ENCODE measurements at places on chromosomes 2 and 18.

GRCh38 chr2:61044636-61045035 lies 21.0 kb upstream of the SANBR start:
- no peak for DNase-seq

- DNase-seq = no peak
Measured at GRCh38 chr2:39608263-39608575, 57.5 kb upstream of the TMEM178A start.

DNA sequence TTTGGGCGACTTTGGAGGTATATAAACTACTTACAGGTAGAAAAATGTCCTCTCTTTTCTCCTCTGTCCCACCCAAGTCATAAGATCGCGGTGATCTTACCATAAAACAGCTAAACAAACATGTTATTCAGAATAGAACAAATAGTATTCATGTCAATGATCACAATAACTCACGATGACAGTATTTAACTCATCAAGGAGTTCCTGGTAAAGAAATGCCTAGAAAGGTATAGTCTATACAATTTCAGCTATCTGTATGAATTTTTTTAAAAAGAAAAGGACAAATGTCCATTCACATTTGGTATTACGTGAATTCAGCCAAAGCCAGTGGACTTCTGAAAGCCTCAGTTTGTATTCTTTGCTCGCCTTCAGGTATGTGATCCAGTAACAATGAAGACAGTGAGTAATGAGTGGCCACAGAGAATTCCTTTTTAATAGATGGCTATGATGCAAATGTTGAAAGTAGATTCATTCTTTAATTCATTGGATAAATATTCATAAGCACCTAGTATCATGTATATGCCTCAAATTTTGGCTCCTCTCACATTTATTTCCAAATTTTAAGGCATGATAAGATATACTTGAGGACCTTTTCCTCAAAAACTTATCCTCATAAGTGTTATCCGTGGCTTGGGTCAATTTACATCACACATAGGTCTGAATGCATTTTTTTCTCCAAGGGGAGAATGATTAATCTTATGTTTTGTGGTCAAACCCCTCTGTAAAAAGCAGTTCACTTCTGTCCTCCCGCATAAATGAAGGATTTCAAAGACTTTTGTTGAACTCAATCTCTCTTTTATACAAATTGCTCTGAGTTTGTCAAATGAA lies 20.3 kb downstream of the ABCB11 start:
- DNase-seq = no peak

DNA sequence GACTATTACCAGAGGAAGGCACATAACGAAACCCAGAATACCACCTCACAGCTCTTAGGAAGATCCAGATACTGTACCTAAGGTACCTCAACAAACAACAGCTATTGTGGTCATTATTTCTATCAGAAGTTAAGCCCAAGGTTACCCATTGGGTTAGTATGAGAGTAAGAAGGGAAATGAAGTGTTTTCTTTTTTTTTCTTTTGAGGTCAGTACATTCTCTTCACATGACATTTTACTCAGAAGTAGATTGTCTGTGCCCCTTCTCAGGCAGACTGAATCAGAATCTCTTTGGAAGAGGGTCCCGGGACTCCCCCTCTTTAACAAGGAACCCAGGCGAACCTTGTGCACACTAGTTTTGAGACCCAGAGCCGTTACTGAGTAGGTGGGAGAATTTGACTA lies 233.7 kb upstream of the CXCR4 start:
- DNase-seq = no peak

DNA sequence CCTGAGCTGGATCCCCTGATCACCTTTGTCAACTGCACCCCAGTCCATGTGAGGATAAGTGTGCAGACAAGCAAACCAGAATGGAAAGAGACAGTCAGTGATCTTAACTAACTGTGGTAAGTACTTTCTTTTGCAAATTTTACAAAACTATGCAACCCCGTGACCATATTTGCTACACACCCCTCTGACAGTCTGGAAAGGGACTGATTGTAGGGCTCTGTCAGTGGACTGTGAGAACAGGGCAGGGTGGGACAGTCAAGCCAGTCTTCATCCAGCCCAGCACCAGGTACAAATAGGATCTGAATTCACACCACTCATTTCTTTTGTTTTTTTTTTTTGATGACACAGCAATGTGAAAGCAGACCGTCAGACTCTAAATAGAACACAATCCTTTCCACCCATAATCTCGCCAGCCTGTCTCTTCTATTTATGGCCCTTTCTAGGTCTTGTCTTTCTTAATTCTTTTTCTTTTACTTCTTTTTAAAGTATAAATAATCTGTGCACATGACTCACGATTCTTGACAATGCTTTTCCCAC lies 165.6 kb downstream of the ARL6IP6 start:
- DNase-seq = no peak
